ENCODE measurements at places on chromosomes 13 and 19.

DNA sequence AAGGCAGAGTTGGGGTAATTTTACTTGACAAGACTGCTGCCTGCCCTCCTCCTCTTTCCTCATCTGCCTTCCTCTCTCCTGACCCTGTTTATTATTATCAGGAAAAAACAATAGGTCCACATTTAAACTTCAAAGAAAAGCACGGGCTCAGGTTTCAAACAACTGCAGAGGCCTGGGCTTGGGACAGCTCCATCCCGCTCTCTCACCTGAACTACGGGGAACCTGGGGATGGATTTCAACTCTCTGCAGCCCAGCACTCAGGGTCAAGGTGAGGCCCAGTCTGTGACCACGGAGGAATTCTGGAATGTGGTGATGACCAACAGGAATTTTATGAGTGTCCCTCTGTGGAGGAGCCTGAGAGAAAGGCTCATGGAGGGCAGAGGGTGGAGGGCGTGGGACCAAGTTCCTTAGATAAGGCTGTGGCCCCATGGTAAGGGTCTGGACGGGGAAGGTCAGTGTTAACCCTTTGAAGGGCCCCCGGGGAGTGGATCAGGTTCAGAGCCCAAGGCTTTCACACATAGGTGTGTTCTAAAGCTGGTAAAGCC, 220.8 kb upstream of the MAB21L1 start:
- DNase-seq: no peak

- no peak for DNase-seq
Observed at GRCh38 chr13:27922883-27923612, 3.2 kb downstream of the PDX1 start.

GRCh38 chr13:107585469-107586180, 629.7 kb downstream of the LIG4 start:
- no peak for DNase-seq

- DNase-seq: no peak
Observed at GRCh38 chr19:5128936-5129389, 160.1 kb downstream of the KDM4B start.

- DNase-seq: peak; percentile 72
Observed at GRCh38 chr13:42266473-42266872, 5.5 kb upstream of the AKAP11 start.

DNA sequence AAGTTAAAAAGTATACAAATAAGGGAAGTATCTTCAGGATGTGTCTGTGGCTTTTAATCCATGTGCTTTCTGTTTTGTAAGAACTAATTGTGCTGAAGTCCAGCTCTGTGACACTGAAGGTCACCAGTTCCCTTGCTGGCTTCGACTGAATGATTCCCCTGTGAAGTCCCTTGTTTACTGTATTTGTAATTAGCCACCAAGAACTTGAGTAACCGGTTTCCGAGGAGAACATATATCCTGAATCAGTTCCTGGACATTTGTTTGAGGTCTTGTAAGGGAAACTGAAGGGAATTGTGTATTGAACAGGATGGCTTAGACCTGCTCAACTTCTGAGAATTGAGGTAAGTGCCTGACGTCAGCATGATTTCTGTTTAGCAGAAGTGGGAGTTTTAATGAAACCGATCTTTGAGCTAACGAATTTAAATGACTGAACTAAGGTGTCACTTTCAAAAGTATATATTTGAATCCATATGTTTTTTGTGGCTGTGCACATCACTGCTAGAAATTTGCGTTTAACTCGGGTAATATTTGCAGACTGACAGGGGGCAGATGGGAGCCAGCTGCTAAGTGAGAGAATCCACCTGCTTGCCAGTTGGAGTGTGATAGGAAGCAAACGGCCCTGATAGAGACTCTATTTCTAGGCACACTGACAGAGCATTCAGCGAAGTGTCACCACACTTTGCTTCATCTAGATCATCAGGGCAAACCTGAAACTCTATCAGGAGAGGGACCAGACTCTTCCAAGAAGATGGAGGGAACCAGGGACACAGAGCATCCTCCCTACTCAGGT, 530.0 kb downstream of the RFC3 start:
- no peak for DNase-seq

- DNase-seq: no peak
Observed at GRCh38 chr13:90427322-90428272, 919.9 kb upstream of the MIR17HG start.
